Activated CD8-positive, alpha-beta T cell treated with anti-CD3 and anti-CD28 coated beads for 36 hours (primary cell): ENCODE measurements at places on chromosomes 1 and 21. TPM values are rescaled to one million over a fixed set of nuclear protein-coding genes. Genes with fewer than 3 reads are reported as not detected.

DNA sequence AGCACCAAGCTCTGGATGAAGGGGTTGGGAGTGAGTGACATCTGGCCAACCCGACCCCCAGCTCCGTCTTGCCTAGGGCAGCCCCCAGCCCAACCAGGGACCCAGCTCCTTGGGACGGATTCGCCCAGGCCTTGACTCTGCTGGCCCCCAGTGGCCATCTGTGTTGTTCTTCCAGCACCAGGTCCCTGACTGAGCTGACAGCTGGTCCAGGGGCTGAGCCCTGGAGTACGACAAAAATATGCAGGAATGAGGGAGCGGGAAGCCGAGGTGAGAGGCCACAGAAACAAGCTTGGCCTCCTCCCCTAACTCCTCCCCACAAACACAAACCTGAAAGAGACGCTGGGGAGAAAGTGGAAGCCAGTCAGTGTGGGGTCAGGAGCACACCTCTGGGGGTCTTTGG, 55.0 kb upstream of the PAX7 start:
- peak; percentile 65 for DNase-seq
- H3K36me3 ChIP-seq = no peaks in the 10 kb centered on the region
- no peaks in the 10 kb centered on the region for H3K4me1 ChIP-seq
- H3K4me3 ChIP-seq = no peak overlapping the region

DNA sequence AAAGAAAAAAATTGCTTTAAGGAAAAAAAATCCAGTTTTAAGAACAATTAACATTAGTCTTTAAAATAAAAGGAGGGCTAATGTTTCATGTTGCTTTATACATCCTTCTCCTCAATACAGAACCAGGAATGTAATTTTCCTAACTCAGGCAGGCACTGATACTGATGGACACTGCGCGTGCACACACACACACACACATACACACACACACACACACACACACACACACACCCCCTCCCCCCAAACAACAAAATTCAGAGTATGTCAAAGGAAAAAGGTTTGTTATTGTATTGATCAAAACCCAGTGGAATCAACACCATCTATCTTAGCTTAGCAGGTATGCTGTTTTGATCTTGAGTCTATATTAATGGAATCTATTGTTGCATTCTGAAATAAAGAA, 31.6 kb downstream of the PTP4A2 start:
- no peak for DNase-seq
- H3K27ac ChIP-seq = no peak overlapping the region
- H3K27me3 ChIP-seq = no peaks in the 10 kb centered on the region
- H3K4me1 ChIP-seq = peaks cover 38% of the 10 kb centered on the region
- H3K36me3 ChIP-seq = peaks cover 60% of the 10 kb centered on the region

DNA sequence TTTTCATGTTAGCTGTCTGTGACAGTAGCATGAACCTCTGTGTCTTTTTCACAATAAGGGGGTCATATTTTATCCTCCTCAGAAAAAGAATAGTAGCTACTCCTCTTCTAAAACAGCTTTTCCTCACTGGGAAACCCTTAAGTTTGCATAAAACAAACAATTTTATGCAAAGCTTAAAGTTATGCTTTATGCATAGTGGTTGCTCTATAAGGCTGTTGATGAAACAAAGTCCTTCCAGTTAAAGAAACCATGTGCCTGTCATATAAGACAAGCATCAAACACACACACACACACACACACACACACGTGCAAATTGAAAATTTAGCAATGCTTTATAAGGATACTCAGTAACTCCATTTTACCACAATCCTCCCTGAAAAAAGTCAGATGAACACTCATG, 107.0 kb downstream of the CHD1L start:
- no peak overlapping the region for H3K27ac ChIP-seq
- H3K36me3 ChIP-seq = no peaks in the 10 kb centered on the region
- peaks cover 39% of the 10 kb centered on the region for H3K27me3 ChIP-seq
- no peak overlapping the region for H3K4me3 ChIP-seq
- no peak for DNase-seq

DNA sequence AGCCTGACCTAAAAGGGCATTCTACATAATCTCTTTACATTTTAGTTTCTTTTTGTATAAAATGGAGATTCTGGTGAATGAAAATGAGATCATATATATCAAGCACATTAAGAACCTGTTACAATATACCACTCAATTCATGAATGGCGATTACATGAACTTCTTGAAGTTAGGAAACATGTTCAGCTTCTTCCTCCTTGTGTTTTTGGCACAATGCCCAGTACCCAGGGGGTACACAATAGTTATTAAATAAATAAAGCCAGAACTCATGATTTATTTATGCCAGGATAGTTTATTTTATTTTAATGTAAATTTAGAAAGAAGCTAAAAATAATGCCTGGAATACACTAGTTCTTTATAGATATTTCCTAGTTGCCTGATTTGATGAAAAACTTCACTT, 186.0 kb upstream of the PTGFR start:
- H3K4me1 ChIP-seq = no peaks in the 10 kb centered on the region
- no peak for DNase-seq
- H3K27ac ChIP-seq = no peak overlapping the region
- H3K4me3 ChIP-seq = no peak overlapping the region
- peaks cover 1% of the 10 kb centered on the region for H3K27me3 ChIP-seq
- no peaks in the 10 kb centered on the region for H3K36me3 ChIP-seq

GRCh38 chr21:46163380-46163779, 8.0 kb upstream of the FTCD start:
- H3K4me3 ChIP-seq = no peak overlapping the region
- H3K27ac ChIP-seq = no peak overlapping the region
- DNase-seq = no peak
- H3K4me1 ChIP-seq = no peaks in the 10 kb centered on the region

DNA sequence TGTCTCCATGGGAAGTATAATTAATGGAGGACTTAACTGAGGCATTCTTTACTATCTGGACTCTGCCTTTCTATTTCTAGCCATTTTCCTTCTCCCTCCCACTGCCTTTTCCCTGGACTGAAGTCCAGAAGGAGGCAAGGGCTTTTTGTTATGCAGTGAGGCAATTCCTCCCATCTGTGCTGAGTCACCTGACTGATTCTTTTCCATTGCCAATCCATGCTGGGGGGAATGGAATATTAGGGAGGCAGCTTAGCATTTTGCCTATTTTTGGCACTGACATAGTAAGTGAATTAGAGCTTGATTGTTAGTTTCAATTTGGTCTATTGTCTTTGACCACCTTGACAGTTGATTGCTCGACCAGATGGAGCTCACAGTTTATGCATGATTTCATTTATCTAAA, 1000.6 kb upstream of the PRMT6 start:
- no peak for DNase-seq
- no peak overlapping the region for H3K27ac ChIP-seq
- H3K27me3 ChIP-seq = no peaks in the 10 kb centered on the region
- H3K4me3 ChIP-seq = no peak overlapping the region
- H3K4me1 ChIP-seq = no peaks in the 10 kb centered on the region
- no peaks in the 10 kb centered on the region for H3K36me3 ChIP-seq

DNA sequence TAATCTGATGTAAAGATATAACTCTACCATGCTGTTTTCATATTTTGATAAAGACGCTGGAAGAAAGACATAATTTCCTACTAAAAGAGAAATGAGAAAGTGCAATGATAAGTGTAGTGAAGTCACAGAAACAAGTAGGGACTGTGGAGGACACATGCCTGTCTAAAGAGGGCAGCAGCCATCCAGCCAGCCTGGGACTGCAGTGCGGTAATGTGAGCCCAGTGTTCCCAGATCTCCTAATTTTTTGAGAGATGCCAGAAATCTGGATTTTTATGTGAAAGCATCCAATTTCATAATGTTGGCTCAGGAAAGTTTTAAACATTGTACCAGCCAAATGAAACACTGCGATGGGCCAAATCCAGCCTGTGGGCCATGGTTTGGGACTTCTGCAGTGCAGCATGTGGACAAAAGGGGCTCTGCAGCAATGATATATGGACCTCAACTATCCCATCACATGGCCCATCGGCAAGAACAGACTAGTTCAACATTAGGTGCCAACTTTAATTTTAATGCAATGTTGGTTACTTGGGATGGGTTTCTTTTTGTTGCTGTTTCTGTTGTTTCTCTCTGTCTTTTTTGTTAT, 329.5 kb downstream of the LTN1 start:
- no peaks in the 10 kb centered on the region for H3K4me1 ChIP-seq
- no peak overlapping the region for H3K4me3 ChIP-seq
- no peaks in the 10 kb centered on the region for H3K36me3 ChIP-seq
- DNase-seq = no peak
- no peak overlapping the region for H3K27ac ChIP-seq

DNA sequence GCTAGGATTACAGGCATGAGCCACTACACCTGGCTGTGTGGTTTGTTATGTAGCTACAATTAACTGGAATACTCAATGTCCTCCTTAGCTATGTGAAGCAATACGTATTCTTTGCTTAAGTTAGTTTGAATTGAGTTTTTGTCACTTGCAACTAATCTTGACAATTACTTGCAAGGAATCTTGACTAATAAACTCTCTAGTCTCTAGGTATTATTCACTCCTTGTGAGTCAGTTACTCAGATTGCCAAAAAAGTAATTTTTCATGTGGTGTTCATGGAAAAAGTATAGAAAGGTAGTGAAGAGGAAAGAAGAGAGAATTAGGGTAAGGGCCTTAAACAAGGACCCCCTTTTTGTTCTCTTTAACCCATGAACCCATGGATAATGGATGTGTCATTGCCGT, 7.6 kb upstream of the SNX27 start:
- H3K4me1 ChIP-seq = peaks cover 3% of the 10 kb centered on the region
- peaks cover 8% of the 10 kb centered on the region for H3K27me3 ChIP-seq
- DNase-seq = no peak
- no peaks in the 10 kb centered on the region for H3K36me3 ChIP-seq

- peaks cover 3% of the 10 kb centered on the region for H3K27me3 ChIP-seq
- H3K4me3 ChIP-seq = no peak overlapping the region
- no peak overlapping the region for H3K27ac ChIP-seq
- no peak for DNase-seq
- H3K4me1 ChIP-seq = peaks cover 18% of the 10 kb centered on the region
- H3K36me3 ChIP-seq = no peaks in the 10 kb centered on the region
Observed at GRCh38 chr1:221913351-221913892, 171.5 kb upstream of the DUSP10 start.

GRCh38 chr1:175009532-175009931, 9.8 kb downstream of the CACYBP start:
- no peaks in the 10 kb centered on the region for H3K27me3 ChIP-seq
- H3K4me1 ChIP-seq = peaks cover 24% of the 10 kb centered on the region
- no peak for DNase-seq
- H3K36me3 ChIP-seq = peaks cover 55% of the 10 kb centered on the region

GRCh38 chr1:187396226-187396625, 567.5 kb downstream of the PLA2G4A start:
- DNase-seq = no peak
- H3K27me3 ChIP-seq = no peaks in the 10 kb centered on the region
- H3K36me3 ChIP-seq = no peaks in the 10 kb centered on the region
- no peaks in the 10 kb centered on the region for H3K4me1 ChIP-seq

DNA sequence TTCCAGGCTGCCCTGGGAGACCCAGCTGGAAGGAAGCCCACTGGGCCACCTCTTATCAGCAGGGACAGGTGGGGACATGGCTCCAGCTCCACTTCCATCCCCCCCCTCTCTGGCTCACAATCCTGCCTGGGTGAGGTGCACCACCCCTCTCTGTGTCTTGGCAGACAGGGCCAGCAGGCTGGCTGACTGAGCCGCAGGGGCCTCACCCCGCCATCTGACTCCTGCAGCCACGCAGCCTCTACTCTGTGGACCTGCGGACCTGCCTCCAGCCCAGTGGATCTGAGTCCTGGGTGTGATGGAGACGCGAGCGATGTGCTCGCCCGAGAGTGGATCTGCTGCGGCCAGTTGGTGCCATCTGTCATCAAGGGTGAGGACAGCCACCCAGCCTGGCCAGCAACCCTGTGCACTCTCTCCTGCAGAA, 30.1 kb downstream of the RCC2 start:
- no peak overlapping the region for H3K4me3 ChIP-seq
- H3K36me3 ChIP-seq = peaks cover 47% of the 10 kb centered on the region
- no peaks in the 10 kb centered on the region for H3K27me3 ChIP-seq
- H3K27ac ChIP-seq = no peak overlapping the region
- no peaks in the 10 kb centered on the region for H3K4me1 ChIP-seq

DNA sequence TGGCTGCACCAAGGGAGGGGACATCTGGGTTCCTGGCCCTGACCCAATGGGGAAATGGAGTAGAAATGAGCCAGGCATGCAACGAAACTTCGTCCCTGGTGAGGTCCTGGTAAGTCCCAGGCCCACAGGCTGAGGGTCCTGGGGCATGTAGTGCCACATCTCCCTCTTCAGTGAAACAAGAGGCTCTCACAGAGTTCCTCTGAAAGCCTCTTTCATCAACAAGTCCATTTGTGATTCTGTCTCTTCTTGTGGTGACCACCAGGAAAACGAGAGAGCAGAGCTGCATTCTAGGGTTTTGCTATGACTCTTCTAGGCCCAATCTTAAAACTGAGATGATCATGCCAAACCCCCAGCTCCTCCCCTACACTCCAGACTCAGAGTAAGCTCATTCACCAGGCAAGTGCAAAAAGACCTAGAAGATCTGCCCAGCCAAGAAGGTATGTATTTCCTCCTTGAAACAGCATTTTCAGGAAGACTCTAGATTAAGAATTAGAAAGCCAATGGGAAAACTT, 24.3 kb upstream of the RNF220 start:
- H3K4me3 ChIP-seq = no peak overlapping the region
- no peak for DNase-seq
- H3K27me3 ChIP-seq = peaks cover 4% of the 10 kb centered on the region
- H3K4me1 ChIP-seq = no peaks in the 10 kb centered on the region

- peaks cover 10% of the 10 kb centered on the region for H3K36me3 ChIP-seq
- no peaks in the 10 kb centered on the region for H3K27me3 ChIP-seq
- H3K4me1 ChIP-seq = no peaks in the 10 kb centered on the region
- no peak overlapping the region for H3K4me3 ChIP-seq
- no peak for DNase-seq
- H3K27ac ChIP-seq = no peak overlapping the region
Observed at GRCh38 chr1:97093741-97094140, 372.2 kb downstream of the PTBP2 start.

DNA sequence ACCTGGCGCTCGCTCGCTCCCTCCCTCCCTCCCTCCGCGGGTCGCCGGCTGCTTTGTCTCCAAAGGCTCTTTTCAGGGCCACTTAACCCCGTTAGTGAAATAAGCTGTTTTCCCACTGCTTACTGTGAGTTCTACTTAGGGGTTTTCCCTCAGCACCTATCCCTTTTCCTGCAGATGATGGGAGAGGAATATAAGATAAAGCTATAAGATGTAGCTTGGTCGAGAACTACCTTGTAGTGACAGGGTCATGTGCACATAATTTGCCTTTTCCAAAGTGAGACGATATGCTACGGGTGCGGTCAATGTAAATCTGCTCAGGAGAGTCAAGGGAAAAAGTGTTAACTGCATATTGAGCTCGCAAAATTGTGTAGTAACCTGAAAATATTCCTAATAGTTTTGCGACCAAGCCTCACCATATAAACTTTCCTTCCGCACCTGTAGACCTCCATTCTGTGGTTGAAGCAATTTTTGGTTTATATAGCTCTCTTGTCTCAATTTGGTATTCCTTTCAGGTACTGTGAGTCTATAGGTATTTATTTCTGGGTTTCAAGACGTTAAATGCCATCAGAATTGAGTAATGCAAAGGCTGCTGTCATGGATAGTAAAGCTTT, 55.8 kb upstream of the BOLA1 start:
- H3K4me3 ChIP-seq = peak overlapping the region; percentile 88
- H3K27me3 ChIP-seq = no peaks in the 10 kb centered on the region
- peaks cover 32% of the 10 kb centered on the region for H3K36me3 ChIP-seq
- no peak for DNase-seq
- peak overlapping the region; percentile 86 for H3K27ac ChIP-seq

The LCA5L gene
- not detected for total RNA-seq

The VHLL gene
- total RNA-seq = 0.43 TPM

The ZFYVE9 gene
- total RNA-seq = 5.6 TPM

The REN gene
- total RNA-seq = not detected

The C8B gene
- not detected for total RNA-seq

The IGFN1 gene
- not detected for total RNA-seq

The CRYAA gene
- total RNA-seq = not detected

The OSBPL9 gene
- 51.1 TPM for total RNA-seq

The SMCP gene
- not detected for total RNA-seq

The TAS1R1 gene
- not detected for total RNA-seq

The WDR4 gene
- 53.5 TPM for total RNA-seq

The SPRR5 gene
- not detected for total RNA-seq

The NSUN4 gene
- total RNA-seq = 29.3 TPM
